ENCODE measurements at places on chromosomes 2 and 18.

DNA sequence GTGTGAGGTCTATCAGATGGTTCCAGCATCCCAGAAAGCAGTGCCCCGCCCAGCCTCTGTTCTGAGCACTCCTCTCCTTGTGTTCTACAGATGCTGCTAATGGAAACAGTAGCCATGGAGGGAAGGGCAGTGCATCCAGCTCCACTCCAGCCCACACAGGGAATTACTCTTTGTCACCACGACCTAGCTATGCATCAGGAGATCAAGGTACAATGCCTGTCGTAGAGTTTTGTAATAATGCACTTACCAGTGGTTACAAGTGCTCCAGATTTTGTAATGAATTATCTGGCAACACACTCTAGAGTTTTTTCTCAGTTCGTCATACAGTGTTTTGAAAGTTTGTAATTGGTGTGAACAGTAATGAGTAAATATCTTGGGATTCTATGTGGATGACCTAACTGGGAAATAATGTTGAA is 161.1 kb downstream of the ESCO1 start:
- no peak for DNase-seq

DNA sequence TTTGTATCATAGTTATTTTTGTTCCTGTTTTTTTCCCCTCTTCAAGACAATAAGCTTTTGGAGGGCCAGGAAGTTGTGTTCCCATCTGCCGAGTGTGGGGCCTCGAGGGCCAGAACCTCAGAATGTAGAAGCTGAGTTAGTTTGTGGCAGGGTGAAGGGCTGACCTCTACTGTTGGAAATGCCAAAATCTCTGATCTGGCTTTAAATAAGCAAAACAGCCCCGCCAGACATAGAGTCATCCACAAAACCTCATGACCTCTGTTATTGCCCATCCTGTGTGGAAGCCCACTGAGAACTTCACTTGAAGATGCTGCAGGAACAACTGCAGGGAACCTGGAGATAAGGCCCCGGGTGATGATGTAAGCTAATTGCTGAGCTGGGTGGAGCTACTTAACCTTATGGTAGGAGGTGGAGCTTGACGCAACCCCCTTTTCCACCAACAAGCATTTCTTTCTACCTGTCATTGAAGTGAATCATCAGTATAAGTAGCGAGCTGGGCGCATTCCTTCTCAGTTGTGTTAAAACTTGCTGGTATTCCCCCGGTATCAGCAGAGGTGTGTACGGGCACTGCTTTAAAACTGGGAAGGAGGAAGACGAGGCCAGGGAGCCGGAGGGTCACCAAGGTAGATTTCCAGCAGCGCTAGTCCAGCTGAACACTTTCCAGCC is 177.2 kb downstream of the NEDD4L start:
- no peak for DNase-seq

DNA sequence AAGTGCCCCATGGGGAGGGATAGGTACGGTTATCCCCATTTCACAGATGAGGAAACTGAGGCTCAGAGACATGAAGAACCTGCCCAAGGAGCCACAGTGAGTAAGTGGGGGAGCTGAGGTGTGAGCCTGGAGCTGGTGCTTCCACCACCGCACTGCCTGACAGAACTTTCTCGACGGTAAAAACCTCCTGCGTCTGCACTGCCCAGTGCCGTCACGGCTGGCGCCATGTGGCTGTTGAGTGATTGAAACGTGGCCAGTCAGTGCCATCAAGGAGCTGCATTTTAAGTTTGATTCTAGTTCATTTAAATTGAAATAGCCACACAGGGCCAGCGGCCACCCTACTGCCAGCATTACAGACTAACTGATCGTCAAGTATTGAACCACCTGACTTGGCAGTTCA is 217.1 kb downstream of the AGAP1 start:
- no peak for DNase-seq

GRCh38 chr2:168357797-168358472 is 98.1 kb upstream of the CERS6 start:
- DNase-seq, result no peak

DNA sequence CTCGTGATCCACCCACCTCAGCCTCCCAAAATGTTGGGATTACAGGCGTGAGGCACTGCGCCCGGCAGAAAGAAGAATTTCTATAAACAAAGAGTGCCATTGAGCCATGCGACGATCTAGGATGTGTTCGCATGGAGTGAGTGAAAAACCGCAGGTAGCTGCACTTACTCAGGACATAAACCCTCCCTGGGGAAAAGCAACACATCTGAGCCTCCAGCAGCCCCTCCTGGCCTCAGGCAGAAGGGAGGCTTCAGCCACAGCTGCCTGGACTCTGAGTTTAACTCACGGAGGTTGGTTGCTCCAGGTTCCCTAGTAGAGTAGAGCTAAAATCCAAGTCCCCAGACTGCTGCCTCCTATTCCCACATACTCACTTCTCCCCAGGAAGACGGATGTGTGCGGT is 11.3 kb upstream of the STK25 start:
- no peak for DNase-seq

GRCh38 chr18:11074889-11075288 is 74.5 kb downstream of the PIEZO2 start:
- DNase-seq, result no peak

- DNase-seq, result no peak
Measured at GRCh38 chr18:53715243-53715853, 509.1 kb downstream of the MBD2 start.

DNA sequence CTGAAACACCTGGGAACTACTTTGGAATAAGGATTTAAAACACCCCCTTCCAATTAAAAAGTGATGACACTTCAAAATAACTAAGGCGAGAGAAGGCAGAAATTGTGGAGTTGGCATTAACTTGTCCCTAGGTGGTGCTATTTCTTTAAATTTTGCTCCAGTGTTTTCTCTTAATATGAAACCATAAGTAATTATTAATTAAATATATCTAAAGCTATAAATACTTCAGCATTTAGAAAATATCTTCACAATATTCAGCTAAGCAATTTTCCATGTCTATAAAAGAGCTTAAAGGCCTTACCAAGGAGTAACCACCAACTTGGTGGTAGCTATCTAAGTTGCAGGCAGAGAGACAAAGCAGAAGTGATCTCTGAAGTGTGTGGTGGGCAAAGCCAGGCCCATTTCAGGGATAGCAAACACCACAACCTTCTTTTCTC is 186.8 kb upstream of the PGAP1 start:
- no peak for DNase-seq

GRCh38 chr2:38526195-38526594 is 76.5 kb downstream of the HNRNPLL start:
- DNase-seq, result no peak

DNA sequence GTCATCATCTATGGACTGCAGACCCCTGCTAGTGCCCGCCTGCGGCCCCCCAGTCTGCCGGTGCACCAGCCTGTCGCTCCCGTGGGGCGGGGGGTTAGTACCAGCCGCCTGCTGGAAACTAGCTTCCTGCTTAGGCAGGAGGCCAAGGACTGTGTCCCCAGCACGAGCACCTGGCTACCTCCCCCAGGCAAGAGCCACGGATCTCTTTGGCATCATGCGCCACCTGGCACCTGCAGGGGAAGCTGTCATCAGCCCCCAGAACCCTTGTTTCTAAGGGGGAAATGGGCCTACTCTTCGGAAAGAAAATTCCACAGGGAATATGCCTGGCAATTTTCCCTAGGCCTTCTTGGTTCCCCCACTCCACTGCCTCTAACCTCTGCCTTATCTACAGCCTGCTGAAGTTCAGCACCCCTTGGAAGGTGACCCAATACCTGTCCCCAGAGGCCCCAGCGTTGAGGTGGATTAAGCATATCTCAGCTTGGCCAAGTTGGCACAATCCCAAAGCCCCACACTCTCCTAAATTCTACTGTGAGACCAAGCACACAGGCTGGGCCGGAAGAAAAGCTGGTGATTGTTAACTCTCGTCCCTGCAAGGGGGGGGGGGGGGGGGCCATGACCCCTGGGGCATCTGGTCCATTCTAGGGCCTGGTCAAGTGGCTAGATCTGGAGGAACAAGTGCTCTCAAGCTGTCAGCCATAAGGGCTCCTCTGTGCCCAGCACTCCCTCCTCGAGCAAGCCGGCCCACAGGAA is 62.0 kb upstream of the POMC start:
- no peak for DNase-seq

DNA sequence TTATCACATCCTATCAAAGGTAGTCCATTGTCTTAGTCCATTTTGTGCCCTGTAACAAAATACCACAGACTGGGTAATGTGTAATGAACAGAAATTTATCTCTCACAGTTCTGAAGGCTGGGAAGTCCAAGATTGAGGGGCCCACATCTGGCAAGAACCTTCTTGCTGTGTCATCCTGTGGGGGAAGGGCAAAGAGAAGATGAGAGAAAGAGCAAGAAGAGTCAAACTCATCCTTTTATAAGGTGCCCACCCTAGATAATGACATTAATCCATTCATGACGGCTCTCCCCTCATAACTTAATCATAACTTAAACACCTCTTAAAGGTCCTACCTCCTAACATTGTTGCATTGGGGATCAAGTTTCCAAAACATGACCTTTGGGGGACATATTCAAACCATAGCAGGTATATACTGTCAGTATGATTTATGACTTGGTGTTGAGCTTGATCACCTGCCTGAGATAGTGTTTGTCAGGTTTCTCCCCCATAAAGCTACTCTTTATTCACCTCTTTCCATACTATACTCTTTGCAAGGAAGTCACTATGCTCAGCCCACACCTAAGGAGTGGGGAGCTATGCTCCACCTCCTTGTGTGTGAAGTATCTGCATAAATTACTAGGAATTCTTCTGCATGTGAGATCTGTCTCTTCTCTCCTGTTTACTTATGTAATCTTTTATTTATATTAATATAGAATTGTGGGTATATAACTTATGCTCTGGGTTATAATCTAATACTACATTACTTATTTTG is 5.2 kb upstream of the MAP3K2 start:
- DNase-seq, result no peak

DNA sequence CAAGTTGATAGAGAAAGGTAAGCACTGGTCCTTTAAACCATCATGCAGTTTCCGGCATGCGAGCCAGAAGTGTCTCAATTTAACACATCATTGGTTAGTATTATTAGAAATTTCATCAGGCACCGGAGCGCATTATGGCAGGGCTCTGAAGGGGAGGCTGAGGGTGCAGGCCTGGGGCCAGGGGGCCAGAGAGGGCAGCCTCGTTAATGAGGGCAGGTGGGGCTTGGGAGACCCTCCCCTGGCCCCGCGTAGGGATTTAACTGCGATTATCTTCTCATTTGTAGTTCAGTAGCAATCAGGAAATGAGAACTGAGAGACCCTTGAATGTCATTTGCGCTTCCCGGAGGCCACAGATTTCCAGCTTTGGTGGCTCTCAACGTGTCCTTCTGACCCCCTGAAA is 246.4 kb downstream of the KLHL29 start:
- no peak for DNase-seq

DNA sequence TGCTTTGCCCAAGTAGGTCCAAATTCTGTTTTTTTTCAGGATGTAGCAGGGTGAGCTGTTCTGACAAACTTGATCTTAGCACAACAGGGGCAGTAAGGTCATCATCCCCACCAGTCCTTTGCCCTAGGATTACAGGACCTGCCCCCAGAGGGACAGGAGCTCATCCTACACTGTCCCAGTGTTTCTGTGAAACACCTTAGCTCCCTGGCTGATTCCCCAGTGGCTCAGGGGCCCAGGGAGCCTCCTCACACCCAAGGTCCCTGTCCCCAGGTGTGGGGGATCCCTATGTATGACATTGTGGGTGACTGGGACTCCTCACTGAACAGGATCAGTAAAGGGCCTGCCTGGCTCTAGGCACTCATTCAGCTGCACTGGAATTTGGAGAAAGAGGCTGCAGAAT is 191.2 kb downstream of the ANKRD30B start:
- no peak for DNase-seq

DNA sequence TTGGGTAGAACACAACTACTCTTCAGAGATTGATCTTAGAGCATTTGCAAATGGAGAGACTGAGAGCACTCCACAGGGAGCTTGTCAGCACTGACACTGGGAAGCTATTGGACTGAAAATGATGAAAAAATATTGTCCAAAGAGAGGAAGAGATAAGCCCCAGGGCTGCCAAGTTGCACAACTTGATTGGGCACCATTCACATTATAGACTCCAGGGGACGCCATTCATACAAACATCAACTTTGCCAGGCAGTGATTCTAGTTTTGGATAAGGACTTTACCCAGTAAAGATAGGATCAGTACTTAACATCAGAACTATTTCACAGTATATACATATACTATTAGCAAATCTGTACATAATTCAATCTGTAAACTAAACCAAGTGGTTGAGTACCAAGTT is 79.6 kb upstream of the MYCN start:
- DNase-seq, result no peak

GRCh38 chr18:69778680-69779079 is 169.0 kb downstream of the CD226 start:
- DNase-seq, result no peak

DNA sequence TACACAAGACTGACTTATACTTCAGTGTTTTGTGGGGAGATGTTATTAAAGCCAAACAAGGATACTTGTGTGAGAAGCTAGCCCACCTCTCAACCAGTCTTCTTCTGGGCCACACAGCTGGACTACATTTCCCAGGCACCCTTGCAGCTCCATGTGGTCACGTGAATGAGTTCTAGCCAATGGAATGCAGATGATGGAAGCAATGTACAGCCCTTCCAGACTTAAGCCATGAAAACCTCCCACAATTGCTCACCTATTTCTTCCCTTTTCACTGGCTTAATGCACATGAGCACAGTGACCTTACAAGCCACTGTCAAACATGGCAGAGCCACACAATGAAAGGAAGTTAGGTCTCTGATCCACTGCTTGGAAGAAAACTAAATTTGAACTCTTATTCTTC is 20.4 kb upstream of the FEZ2 start:
- DNase-seq, result no peak

GRCh38 chr2:201128933-201129505 is 13.1 kb downstream of the CFLAR start:
- no peak for DNase-seq

DNA sequence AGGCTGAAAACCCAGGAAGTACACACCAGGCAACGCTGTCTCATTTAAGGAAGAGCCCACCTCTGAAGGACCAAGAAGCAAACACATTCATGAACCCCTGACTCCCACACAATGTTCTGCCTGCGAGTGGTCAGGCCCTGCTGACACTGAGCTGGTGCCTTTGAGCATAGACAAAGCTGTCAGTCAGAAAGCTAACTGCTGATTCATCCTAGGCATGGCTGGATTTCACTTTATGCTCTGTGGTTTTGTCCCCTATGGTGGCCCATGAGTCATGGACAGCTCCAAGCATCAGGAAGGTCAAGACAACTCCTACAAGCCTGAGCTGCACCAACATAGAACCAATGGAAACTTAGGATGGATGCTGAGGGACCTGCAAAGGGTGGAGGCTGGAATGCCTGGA is 78.9 kb downstream of the UXS1 start:
- DNase-seq, result no peak

DNA sequence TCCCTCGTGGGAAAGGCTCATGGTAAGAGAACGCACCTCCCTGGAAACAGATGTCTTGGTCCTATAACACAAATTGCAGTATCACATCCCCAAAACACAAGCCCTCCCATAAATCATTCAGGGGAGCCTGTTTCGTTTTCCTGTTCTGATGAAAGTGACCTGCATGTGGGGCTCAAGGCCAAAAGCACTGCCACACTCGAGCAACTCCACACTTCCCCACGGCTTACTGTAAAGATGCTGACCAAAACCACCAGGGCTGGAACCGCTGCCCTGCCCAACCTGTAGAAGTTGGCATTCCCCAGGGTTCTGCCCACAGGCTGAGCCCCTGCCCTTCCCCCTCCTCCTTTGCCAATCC is 139.7 kb downstream of the BCL11A start:
- no peak for DNase-seq

GRCh38 chr2:161745866-161746614 is 121.8 kb downstream of the SLC4A10 start:
- DNase-seq, result no peak
